ENCODE measurements at places on chromosomes 6 and 20.

GRCh38 chr20:43751167-43752050 is 24.6 kb upstream of the GTSF1L start:
- peak; percentile 98 for DNase-seq

DNA sequence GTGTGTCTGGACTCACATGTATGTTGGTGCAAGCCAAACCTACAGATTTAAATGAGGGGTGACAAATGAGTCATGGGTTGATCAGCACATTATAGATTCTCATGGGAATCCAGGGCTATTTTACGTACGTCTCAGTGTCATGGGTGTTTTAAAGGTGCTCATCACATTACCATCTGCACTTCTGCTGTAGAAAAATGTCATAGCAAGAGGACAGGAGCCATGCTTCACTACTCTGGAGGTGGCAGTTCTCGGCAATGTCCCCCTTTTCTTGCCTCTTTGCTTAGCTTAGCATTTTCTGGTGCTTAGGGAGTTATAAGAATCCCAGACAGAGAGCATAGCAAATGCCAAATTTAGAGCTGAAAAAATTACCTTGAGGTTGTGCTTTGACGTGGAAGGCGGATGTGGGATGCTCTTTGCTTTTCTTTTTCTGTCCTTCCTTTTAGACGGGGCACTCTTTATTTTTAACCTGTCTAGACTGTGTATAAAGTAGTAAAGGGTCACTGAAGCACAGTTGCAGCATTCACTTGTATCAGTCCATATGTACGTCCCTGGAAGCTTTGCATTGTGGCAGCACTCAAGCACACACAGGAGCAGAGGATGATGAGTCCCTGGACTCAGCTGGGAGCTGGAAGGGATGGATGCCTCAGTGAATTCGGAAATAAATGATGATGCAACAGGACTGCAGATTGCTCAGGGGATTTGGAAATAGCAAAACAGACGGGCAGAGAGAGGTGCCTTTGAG is 139.7 kb downstream of the SYNDIG1 start:
- DNase-seq = no peak

- DNase-seq = no peak
These were observed 8.9 kb downstream of the CD164 start for GRCh38 chr6:109373331-109373730.

GRCh38 chr6:135623979-135624378 is 126.4 kb upstream of the AHI1 start:
- DNase-seq = no peak

DNA sequence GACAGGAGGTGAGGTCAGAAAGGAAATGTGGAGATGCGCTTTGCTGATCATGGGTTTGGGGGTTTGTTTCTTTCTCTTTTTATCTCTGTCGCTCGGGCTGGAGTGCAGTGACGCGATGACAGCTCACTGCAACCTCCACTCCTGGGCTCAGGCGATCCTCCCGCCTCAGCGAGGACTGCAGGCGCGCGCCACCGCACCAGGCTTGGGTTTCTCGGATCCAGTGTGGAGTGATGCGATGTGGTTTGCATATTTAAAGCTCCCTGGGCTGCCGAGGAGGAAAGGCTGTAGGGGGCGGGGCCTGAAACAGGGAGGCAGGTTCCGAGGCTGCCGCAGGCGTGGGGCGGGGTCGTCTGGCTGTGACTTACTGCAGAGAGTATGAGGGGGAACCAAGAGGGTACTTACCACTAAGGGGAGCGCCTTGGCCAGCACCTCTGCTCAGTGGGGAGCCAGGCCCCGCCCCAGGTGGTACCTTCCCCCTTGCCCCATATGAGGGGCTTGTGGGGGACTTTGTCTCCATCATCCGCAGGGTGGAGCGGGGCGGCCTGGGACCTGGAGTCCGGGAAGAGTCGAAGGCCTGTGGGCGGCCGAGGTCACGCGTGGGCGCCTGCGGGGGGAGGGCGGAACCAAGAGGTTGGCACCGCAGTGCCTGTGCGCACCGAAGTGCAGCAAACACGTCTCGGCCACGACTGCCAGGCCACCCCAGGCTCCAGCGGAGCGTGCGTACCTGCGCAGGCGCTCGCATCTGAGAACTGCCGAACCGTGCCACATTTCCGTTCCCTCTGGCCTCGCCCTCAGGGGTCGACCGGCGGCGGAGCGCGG is 12.7 kb upstream of the BAK1 start:
- DNase-seq = no peak

DNA sequence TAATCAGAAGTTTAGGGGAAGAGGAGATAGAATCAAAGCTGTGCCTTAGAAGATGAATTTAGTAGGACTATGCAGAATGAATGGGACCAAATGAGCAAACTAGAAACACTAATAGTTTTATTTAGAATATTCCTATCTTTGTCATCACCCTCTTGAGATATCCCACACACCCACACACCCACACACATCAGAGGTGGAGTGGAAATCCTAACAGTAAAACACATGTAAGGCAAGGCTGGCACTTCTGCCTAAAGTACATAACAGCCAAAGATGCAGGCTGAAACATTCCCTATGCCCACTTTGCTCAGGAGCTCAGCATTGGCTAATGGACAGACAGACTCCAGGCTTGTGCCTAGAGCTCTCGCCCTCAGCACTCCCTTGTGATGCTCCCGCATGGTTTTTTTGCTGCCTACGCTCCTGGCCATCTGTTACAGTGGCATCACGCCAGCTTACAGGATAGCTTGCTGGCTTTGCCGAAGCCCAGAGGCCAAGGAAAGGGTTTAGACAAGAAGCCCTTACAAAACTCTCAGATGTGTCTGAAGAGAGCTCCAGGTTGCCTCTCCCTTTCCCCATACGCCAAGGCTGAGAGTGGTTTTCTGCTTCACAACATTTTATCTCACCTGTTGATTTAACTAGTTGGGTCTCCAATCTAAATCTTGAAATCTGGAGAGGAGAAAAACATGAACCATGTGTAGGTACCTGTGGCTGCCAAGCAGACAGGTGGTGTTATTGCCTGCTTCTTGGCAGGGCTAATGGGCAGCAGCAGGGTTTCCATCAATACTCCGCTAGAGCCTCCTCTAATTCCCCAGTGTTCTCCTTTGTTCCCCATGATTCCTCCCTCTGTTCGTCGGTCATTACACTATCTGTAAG is 282.6 kb upstream of the ID4 start:
- DNase-seq = no peak

DNA sequence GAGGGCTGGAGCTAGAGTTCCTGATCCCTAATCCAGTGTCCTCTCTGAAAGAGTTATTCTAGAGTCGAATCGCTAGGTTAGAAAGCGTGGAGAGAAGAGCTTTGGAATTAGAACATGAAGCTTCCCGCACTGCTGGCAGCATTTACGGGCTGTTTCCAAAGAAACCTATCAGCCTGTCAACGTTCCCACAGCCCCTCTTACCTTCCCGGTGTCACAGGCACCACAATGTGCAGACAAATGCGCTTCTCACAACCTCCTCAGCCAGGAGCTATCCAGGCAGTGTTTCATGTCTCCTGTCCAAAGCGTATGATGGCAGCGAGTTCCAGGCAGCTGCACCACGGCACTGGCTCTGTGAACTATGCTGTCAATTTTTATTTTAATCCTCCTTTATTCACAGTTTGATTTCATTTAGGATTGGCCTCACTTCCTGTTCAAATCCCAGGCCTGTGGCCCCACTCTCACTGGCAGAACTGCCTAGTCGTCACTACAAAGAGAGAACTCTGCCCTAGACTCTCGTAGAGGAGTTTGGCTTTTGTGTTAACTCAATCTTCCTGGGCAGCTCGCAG is 322.8 kb upstream of the SOX4 start:
- DNase-seq = no peak

GRCh38 chr20:9344083-9344920 is 170.1 kb upstream of the LAMP5 start:
- peak; percentile 51 for DNase-seq

GRCh38 chr6:152098683-152099082 is 291.2 kb downstream of the ESR1 start:
- DNase-seq = no peak

- DNase-seq = no peak
These were observed 313.5 kb downstream of the EPHA7 start for GRCh38 chr6:93105907-93106306.

GRCh38 chr6:33428224-33428965 is 8.5 kb downstream of the SYNGAP1 start:
- DNase-seq = peak; percentile 72

GRCh38 chr6:151263967-151264366 is 24.2 kb downstream of the AKAP12 start:
- no peak for DNase-seq

DNA sequence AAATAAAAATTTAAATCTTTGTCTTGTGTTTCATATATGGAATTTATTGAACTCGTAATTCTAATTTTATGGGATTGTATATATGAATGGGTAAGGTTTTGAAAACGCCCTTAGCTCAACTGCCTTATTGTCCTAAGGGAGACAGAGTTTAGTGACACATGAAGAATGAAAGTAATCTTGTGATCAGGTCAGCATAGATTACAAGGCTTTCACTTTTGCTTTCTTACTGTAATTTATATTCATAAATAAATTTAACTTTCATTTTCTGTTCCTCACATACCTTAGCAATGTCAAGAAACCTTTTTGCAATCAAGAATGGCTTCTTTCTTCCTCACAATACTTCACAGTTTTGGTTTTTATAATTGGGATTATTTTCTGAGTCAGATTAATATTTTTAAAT is 14.4 kb downstream of the KPNA5 start:
- DNase-seq = peak; percentile 8
